GM12878 (cell line): ENCODE measurements at places on chromosomes 5 and 9.

GRCh38 chr9:19020886-19021455 is 12.0 kb downstream of the SAXO1 start:
- DNase-seq, result no peak

DNA sequence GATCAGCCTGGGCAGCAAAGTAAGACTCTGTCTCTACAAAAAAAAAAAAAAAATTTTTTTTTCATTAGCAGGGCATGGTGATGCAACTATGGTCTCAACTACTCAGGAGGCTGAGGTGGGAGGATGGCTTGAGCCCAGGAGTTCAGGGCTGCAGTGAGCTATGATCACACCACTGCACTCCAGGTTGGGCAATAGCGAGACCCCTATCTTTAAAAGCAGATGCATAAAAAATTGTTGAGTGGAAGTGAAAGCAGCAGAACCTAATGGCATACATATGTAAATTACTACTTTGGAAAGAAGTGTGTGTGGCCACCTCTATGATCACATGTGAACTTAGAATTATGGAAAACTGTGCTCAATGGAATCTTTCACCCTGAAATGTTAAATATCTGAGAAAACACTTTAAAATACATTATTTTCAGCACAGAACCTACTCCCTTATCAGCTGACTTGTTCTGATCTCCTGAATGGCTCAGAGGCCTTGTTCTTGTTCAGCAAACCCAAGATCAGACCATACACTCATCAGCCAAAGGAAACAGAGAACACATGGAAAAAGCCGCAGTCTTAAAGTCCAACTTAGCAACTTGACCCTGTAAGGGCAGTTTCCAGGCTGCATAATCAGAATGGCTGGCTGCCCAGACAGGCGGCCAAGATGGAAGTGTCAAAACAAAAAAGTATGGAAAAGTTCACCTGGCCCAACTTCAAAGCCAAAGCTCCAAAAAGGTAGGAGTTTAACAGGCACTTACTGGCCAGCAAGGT is 56.5 kb downstream of the SIL1 start:
- DNase-seq, result no peak

GRCh38 chr5:68189613-68190012 is 25.9 kb upstream of the PIK3R1 start:
- no peak for DNase-seq

DNA sequence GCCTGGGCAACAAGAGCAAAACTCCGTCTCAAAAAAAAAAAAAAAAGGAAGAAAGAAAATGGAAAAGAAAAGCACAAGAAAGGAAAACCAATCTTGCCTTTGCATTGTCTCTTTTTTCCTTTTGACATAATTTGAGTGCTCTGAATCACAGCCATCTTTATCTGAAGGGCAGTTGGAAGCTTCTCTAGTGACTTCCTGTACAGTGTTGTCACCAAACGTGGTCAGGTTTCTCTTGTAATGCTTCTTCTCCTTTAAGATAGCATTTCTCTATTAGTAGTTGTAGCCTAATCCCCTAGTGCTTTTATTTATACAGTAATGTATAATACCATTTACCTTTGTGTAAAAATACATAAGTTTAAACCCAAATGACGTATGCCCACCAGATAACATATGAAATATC is 18.1 kb downstream of the PRKACG start:
- no peak for DNase-seq

DNA sequence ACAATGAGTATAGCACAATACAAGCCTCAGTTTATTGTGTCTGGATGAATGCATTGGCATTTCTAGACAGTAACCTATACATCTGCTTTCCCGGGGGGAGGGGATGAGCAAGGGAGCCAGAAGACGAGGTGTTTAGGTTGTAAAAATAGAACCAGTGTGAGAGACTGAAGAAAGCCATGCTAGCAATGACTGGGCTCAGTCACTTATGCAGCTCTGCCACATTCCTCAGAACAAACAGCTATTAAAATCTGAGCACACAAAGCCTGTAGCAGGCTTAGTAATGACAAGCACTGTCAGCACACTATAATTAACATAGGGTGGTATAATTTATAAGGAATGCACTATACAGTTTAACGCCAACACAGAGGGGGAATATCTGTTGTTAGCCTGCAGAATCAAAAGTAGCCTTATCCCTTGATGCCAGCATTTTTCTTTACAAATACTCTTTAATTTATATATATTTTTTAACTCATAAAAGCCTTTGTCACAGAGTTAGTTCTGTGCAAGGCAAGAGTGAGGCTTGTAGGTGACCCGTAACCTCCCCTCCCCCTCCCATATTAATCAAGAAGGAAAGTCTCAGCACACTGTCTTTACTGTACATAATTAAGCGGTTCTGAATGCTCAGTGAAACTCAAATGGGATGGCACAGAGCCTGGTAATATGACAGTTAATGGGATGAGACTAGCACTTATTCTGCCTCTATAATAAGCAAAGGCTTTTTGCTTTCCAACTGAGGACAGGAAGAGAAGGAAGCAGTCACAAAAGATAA is 295.4 kb downstream of the CSNK1G3 start:
- no peak for DNase-seq
